NCI-H2081 (cell line): ENCODE measurements at places on chromosomes 2 and 18.

DNA sequence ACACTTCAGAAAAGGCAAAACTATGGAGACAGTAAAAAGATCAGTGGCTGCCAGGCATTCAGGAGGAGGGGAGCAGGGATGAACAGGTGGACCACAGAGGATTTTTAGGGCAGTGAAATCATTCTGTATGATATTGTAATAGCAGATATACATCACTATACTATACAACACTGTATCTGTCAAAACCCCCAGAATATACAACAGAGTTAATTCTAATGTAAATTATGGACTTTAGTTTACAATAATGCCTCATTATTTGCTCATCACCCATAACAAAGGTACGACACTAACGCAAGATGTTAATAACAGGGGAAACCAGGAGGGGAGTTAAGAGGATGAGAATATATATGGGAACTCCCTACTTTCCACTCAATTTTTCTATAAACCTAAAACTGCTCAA lies 28.8 kb downstream of the MAP3K2 start:
- DNase-seq = no peak

DNA sequence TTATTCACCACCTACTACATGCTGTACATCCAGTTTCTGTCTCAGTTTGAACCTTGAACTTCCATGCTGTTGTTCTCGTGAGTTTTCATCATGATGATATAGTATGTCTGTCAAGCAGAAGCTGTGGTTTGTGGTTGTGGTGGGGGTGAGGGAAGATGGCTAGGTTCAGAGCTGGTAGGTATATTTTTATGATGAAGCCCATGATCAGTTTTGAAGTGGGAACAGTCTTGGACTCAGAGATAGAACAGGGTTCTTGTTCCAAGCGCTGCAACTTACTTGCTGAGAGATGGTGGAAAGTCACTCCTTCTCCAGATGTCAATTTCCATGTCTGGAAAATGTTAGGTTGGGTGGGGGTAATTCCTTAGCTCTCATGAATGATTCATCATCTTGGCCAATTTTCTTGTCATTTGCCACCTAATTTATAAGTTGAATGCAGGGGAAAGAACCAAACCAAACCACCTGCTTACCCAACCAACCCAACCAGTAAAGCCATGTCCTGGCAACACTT lies 21.6 kb downstream of the PMAIP1 start:
- DNase-seq = no peak

DNA sequence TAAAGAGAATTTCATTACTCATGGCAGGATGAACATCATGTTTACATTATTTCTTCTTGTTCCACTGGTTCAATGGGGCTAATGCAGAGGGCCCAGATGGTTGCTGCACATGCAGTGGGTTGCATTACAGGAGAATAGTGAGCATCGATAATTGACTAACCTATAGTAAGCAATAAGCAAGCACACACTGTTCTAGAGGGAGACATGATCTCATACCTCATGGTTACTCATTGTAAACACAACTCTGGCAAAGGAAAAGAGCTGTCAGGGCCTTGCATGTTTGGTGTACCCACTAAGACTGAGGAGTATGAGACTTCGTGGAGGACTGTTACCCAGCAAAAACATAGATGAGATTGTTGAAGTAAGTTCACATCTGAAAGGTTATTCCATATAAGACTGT lies 885.6 kb upstream of the VRK2 start:
- DNase-seq = no peak

GRCh38 chr2:201972621-201973255 lies 60.9 kb upstream of the FZD7 start:
- DNase-seq = no peak

GRCh38 chr2:134574611-134575330 lies 144.0 kb downstream of the TMEM163 start:
- DNase-seq = no peak

DNA sequence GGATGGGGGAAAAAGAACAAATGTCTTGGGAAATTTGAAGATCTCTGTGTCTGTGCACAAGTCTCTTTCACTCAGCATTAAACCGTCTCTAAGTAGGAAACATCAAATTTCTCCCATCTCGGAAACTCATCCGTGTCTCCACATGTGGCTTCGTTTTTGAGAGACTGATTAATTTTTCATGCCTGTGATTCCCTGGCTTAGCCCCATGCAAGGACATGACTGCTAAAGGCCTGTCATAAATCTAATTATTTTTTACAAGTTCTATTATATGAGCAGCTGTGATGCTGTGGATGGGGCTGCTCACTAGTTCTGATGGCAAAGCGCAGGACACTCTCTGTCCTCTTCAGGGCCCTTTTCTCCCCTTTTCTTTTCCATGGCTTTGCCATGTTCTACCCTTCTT lies 129.1 kb downstream of the RGPD3 start:
- no peak for DNase-seq

- DNase-seq = no peak
These were observed 17.7 kb upstream of the PDCL3 start for GRCh38 chr2:100544911-100545596.

DNA sequence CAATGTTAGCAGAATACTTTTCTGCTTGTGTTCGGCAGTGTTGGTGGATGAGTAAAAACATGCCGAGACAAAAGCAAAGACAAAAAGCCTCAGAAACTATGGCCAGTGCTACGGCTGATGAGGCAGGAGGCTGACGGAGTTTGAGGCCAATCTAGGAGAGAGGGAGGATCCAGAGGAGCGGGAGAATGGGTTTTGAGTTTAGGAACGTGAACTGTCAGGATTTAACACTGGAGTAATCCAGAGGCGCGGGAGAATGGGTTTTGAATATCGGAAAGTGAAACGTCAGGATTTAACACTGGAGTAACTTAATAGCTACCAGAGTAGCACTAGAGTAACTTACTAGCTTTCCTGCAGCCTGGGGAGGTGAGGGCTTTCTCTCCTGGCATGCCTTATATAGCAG lies 37.4 kb downstream of the LYPD6B start:
- DNase-seq = no peak

GRCh38 chr2:49490710-49491109 lies 336.4 kb upstream of the FSHR start:
- peak; percentile 73 for DNase-seq

DNA sequence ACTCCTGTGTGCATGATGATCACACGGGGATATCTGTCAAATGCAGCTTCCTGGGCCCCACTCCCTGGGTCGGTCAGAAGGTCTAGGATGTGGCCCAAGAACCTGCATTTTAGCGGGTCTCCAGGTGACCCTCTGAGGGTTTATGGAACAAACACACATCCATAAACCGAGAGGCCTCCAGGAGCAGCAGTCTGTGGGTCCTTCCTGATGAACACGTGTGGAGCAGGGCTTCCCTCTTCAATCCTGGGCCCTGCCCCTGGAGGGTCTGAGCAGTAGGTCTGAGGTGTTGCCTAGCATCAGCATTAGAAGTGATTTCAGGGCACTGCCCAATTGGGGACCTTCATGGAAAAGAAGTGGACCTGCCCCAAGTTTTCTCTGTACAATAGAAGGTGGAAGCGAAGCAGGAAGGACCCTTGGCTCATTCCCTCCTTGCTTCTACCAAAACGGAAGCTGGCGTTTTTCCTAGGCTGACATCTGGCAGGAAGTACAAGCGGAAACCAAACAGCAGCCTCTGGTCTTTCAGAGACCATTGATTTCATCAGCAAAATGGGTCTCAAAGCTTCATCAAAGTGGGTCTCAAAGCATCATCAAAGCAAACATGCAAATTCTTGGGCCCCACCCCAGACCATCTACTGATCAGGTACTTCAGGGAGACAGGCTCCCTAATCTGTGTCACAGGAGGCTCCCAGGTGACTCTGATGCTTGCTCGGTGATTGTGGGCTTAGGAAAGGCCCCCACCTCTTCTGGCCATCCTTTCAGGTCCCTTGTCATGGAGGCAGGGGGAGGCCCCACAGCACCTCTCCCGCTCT lies 30.7 kb downstream of the INO80C start:
- no peak for DNase-seq

- DNase-seq = no peak
These were observed 8.5 kb upstream of the SP140L start for GRCh38 chr2:230318190-230319121.

GRCh38 chr2:223100061-223100511 lies 48.1 kb downstream of the KCNE4 start:
- no peak for DNase-seq

DNA sequence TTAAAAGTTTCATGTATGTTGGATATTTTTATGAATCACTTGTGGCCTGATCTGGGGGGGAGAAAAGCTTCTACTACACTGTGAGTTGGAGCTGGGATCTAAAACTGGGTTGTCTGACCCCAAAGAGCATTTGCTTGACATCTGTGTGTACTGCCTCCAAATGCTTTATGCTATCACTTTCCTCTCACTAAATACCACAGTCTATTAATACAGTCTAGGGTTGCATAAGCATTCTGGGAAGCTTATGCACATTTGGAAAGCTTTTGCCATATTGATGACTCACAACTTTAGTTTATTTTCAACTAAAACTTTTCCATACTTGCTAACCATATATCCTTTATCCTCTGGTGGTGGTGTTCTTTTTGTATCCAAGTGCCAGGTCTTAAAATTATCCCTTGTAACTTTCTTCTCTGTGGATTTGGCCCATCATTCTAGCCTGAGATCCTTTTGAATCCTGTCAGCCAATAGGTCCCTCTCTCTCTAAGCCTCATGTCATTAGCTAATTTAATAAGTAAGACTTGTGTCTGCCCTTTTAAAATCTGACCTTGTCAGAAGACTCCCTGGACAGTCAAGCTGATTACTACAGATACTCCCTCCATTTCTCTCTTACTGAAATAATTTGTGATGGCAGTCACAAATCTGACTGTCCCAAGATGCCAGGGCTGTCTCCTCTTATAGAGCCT lies 72.7 kb downstream of the NXPH2 start:
- no peak for DNase-seq

- no peak for DNase-seq
These were observed 20.1 kb downstream of the INPP5D start for GRCh38 chr2:233079953-233080835.

GRCh38 chr18:23682045-23682444 lies 7.2 kb upstream of the LAMA3 start:
- DNase-seq = no peak

GRCh38 chr18:32761231-32761630 lies 11.6 kb downstream of the KLHL14 start:
- DNase-seq = no peak

DNA sequence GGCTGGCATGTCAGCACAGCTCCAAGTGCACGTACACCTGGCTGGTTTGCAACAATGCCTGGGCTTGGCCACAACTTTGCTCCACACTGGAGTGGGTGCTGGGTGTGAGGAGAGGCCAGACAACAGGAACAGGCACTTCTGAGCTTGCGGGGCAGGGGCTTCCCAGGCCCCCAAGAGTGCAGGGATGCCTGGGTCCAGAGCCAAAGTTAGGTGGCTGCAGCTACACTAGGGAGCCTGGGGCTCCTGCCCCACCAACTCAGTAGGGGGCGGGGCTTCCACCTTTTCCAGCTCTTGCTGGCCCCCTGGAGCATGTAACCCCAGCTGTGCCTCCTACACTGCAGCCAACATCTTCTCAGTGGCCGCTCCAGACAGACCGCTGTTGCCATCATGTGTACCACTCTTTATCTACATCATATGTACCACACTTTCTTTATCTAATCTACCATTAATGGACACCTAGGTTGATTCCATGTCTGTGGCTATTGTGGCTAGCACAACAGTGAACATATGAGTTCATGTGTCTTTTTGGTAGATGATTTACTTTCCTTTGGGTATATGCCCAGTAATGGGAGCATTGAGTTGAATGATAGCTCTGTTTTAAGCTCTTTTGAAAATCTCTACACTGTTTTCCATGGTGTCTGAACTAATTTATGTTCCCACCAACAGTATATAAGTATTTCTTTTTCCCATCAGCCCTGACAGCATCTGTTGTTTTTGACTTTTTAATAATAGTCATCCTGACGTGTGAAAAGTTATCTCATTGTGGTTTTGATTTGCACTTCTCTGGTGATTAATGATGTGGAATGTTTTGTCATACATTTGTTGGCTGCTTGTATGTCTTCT lies 87.9 kb downstream of the ZNF804A start:
- DNase-seq = no peak

- peak; percentile 58 for DNase-seq
These were observed 23.6 kb downstream of the FZD5 start for GRCh38 chr2:207746131-207746530.
